Osteoblast (primary cell): ENCODE measurements at places on chromosomes 6 and 20.

- no peak for DNase-seq
Measured at GRCh38 chr6:39077882-39078594, 29.5 kb downstream of the GLP1R start.

DNA sequence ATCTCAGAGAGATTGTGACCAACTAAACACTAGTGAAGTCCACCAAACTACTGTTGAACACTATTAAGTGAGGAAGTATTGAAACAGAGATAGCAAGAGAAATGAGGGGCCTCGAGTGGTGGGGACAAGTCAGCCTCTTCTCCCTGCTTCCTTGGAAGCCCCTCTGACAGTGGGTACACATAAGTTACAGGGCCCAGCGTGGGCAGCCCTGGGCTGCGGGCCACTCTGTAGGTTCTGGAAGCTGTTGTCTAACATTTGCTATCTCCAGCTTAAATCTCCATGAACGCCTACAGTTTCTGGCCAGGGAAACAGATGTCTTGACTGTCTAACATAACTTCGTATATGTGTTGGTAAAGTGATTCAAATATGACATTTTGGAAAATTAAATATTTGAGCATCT is 71.4 kb downstream of the KLHL32 start:
- DNase-seq = no peak

- DNase-seq = peak; percentile 74
Measured at GRCh38 chr6:44561832-44562665, 174.5 kb downstream of the CDC5L start.

- DNase-seq = no peak
Measured at GRCh38 chr6:154479351-154479769, 31.1 kb downstream of the CNKSR3 start.

DNA sequence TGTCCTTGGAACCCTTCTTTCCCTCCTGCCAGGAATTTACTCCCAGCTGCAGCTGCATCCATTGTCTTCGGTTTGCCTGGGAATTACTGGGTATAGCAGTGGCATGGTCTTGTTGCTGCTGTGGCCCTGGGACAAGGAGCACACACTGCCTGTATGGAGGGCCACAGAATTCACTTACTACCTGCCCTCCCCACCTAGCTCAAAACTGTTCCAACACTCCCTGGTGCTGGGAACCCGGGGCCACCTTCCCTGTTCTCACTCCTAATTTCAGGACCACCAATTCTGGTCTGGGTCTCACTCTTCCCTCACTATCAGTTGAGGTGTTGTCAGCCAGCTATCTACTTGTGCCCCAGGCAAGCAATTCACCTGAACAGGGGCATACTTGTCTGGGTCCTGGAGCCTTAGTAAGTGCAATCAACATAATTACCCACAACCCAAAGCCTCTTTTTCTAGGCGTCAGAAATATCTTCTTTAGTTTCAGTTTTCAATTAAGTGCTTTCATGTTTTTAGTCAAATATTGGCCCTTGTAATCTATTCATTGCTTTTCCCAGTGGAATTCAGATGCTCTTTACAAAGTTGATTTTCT is 47.2 kb downstream of the METTL24 start:
- no peak for DNase-seq

- no peak for DNase-seq
Measured at GRCh38 chr20:59589086-59589684, 15.2 kb upstream of the PHACTR3 start.

DNA sequence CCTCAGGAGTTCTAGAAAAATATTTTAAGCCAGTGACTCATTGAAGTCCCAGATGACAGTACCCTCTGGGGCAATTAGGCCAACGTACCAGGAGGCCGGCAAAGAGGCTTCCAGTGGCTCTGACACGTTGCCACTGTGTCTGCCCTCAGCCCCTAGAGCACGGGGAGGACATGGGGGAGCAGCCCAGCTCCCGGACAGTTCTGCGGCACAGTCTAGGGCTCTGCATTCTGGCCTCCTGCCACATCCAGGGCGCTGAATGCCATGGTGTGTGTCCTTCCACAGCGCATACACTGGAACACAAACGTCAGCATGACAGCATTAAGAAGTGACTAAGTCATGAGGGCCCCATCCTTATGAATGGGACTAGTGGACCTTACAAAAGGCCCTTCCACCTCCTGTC is 156.2 kb downstream of the RNASET2 start:
- no peak for DNase-seq
